GM19239 (cell line): ENCODE measurements at places on chromosomes 13 and 19.

- DNase-seq, result no peak
These were observed 70.1 kb downstream of the ITGBL1 start for GRCh38 chr13:101522607-101523006.

DNA sequence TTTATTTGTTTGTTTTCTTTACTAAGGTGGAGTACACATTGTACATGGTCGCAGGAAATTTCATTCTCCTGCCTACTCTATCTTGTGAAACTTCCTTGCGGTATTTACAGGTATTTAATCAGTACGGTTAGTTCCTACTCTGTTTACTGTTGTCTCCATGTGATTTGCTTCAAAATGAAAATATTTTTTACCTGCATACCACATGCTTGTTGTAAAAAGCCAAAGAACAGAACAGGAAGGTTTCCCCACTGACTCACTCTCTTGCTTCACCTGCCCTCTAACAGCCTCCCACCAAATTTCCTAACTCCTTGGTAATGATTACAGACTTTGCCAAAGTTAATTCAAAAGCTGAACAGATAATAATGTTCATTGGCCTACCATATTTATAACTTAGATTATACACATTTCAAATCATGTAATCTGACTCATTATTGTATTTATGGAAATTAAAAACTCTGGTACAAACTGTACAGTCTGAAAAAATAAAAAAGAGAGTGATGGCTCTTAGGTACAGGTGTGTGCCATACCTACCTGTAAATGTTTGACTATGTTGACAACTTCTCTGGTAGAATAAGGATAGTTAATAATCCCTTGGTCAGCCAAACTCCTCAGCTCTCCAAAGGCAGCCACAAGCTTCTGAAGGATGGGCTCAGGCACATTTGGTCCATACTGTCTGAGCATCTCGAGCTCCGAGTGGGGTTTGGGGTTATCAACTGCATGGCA is 239.9 kb downstream of the VWA8 start:
- DNase-seq, result no peak

DNA sequence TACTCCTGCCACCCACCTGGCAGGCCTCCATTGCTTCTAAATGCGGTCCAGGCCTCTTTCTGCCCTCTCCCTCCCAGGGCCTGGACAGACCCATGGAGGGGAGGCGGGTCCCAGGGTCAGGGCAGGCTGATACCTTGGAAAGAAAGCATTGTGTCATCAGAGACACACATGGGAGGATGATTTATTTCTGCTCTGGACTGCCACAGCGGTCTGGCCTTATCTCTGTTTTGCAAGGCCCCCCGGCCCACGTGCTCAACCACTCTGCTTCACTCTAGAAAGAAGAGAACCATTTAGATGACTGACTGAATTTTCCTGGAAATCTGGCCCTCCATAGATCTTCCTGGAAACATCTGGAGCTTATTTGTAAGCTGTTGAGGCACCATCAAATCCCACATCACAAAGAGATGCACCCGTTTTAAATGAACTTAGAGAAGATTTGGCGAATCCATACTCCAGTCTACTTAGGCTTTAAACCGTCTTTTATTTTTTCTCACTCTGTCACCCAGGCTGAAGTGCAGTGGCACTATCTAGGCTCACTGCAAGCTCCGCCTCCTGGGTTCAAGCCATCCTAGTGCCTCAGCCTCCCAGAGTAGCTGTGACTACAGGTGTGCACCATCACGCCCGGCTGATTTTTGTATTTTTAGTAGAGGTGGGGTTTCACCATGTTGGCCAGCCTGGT is 48.3 kb upstream of the URI1 start:
- no peak for DNase-seq

GRCh38 chr13:93963266-93964145 is 516.0 kb downstream of the DCT start:
- DNase-seq, result no peak

DNA sequence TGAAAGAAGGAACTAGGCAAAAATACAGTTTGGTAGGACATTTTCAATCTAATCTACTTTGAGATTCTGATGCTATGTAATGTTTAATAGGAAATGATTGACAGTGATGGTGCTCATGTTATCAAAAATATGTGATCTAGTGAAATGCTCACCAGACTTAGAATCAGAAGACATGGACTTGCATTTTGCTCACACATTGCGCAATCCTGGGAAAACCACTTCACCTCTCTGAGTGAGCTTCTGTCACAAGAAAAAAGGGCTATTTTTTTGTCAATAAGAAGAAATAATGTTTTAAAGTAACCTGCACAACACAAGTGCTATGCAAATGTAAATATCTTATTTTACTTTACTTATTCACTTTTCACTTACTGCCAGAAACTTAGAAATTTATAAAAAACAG is 380.9 kb upstream of the HTR2A start:
- DNase-seq, result no peak

GRCh38 chr13:36130552-36131221 is 495 bp downstream of the DCLK1 start:
- no peak for DNase-seq

DNA sequence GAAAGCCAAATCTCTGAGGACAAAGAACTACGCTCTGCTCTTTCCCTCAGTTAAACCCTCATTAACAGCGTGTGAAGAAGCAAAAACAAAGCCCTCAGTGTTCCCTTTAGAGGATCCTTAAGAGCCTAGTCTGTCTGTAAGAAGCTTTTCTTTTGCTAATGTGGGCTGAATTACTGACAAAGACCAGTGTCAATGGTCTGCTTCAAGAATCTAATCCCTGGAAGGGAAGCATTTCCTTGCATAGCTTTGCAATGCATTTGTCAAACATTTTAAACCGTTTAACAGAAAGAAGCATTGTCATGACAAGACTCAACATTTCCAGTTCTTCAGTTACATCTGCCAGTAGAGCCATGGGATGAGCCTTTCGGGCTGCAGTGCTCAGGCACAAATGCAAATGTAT is 64.9 kb downstream of the EDNRB start:
- no peak for DNase-seq

GRCh38 chr19:11226716-11227166 is 12.7 kb upstream of the ANGPTL8 start:
- DNase-seq, result no peak

- DNase-seq, result no peak
These were observed 32.6 kb upstream of the ADGRE1 start for GRCh38 chr19:6854758-6855157.

GRCh38 chr13:103540382-103540765 is 474.2 kb upstream of the SLC10A2 start:
- DNase-seq, result no peak

DNA sequence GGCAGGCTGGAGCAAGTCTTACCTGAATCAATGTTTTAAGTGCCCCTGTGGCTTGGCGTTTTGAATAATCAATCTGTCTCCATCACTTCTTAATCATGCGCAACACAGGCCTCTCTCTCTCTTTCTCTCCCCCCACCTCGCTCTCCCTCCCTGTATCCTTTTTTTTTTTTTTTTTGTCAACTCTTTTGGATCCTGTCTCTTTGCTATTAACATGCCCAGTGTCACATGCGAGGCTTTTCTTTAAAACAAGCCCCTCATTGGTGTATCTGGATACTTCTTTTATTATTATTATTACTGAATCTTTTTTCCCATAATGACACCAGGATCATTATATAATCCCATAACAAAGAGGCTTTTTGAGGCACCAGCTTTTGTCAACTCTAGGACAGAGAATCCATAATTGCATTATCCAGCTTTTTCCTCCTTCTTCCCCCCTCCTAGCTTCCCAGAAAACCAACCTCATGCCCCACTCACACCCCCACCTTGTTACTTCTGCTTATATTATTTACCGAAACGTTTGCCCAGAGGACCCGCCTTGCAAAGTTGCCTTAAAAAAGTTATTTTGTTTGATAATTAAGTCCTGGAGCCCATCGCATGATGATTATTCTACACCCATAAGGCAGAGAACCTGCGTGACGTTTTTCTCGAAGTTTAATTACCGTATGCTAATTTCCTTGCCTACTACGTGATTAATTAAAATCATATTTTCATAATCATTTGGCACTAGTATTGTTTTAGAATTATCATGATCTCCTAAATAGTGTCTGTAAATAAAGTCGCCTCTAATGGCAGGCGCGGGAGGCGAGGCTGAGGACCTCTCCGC is 148.1 kb upstream of the ZNF536 start:
- no peak for DNase-seq

- peak; percentile 65 for DNase-seq
These were observed 10.4 kb downstream of the LMNB2 start for GRCh38 chr19:2446381-2446780.

DNA sequence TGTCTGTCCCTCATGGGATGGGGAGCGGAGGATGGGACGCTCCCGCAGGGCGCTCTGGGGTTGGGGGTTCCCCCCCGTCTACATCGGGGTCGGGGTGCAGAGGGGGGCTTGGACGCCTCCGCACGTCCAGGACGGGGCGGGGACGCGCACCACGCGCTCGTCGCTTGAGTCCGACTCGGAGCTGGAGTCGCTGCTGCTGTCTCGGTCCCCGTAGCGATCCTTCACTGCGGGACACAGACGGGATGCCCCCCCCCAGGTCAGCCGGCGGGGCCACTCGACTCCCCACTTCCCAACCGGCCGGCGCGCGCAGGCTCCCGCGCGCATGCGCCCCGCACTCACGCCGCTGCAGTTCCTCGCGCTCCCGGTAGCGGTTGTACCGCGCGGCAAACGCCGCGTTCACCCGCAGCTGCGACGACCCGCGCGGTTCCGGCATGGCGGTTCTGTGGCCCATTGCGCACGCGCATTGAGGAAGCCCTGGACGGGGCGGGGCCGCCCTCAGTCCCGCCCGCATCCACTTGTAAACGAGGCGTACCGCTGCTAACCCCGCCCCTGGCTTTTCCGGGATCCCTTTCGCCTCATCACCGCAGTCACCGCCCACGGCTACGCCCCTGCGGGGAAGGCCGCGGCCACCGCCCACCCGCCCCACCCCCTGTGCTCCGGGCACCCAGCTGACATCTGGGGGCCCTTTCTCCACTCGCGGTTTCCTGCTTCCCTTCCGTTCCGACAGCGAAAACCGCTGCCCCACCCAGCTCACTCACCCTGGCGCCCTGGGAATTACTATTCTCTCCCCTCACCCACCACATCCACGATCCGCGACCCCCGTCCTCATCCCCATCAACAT is at the start of gene KRI1:
KRI1 (minus strand) TSS at position 444 of the 841 bp plus-strand sequence; CDS start at position 433, 11 bp downstream.
- DNase-seq, result peak; percentile 89

- no peak for DNase-seq
These were observed 62.6 kb downstream of the LACC1 start for GRCh38 chr13:43942286-43942685.

DNA sequence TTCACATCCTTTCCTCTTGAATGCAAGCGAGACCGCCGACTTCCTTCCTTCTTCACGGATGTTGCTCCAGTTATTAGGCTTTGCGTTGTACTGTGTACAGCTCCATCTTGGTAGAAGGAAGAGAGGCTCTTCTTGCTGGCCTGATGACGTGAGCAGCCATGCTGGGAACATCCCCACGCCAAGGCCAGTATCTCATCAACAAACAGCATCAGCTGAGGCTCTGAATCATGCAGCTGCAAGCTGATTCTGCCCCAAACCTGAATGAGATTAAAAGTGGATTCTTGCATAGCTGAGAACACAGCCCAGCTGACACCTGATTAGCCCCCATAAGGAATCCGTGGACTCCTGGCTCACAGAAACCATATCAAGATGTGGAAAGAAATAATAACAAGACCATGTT is 809.6 kb downstream of the EFNB2 start:
- DNase-seq, result no peak

DNA sequence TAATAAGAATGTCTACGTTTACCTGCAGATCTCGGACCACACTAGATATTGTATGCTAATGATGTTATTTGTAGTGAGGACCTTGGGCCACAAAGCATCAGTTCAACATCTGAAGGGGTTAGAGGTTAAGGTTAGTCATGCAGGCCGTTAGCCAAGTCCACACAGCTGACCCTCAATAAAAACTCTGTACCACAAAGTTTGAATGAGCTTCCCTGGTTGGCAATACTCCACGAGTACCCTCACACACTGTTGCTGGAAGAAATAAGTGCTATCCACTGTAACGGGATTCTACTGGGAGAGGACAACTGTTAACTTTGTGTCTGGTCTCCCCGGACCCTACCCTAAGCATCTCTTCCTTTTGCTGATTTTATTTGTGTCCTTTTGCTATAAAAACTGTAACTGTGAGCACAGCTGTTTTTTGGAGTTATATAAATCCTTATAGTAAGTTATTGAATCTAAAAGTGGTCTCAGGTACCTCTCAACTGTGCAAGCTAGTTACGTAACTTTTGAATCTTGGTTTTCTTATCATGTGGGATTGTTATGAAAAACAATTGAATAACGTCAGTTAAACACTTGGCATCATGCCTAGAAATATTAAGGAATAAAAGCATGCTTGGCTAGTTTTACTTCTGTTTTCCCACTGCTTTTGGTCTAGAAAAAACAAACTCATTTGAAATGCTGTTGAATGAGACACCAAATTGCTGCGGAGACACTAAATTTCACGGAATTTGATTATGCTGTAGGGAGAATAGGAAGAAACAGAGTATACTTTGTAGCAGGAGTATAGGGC is 181.5 kb downstream of the DNAJC3 start:
- no peak for DNase-seq

GRCh38 chr19:13214036-13214730 is 64.0 kb downstream of the IER2 start:
- no peak for DNase-seq

DNA sequence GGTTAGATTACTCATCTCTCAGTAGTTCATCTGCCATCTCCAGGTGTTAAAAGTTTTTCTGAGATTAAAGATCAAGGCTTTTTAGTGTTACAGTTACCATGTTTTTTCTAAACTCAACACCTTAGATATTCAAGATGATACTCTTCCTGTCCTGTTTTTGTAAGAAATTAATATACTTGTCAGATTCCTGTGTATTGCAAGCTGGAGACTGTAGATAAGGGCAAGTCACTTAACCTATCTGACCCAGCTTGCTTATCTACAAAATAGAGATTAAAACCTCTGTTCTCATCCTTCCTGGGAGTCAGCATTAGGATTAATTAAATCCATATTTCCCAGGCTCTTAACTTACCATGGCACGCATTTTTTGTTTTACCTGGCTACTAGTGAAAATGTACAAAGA is 25.2 kb downstream of the SUGT1 start:
- DNase-seq, result no peak

GRCh38 chr19:12933287-12934072 is at the start of gene FARSA:
FARSA (minus strand) TSS chr19:12933711; CDS start chr19:12933696, 15 bp downstream.
- DNase-seq, result peak; percentile 90

- no peak for DNase-seq
These were observed 73.8 kb downstream of the MAP4K1 start for GRCh38 chr19:38543807-38544568.

GRCh38 chr13:47110141-47110540 is 213.3 kb upstream of the HTR2A start:
- no peak for DNase-seq

GRCh38 chr19:7251494-7251893 is 42.7 kb downstream of the INSR start:
- no peak for DNase-seq
